ENCODE measurements at places on chromosomes 3 and 15. TPM values are rescaled to one million over a fixed set of nuclear protein-coding genes. Genes with fewer than 3 reads are reported as not detected.

- no peak overlapping the region for H3K4me3 ChIP-seq
- H3K27ac ChIP-seq: no peak overlapping the region
- no peaks in the 10 kb centered on the region for H3K27me3 ChIP-seq
- H3K4me1 ChIP-seq: no peaks in the 10 kb centered on the region
- DNase-seq: no peak
- H3K36me3 ChIP-seq: peaks cover 2% of the 10 kb centered on the region
Measured at GRCh38 chr3:146542179-146542578, 2.2 kb downstream of the PLSCR1 start.

- H3K27me3 ChIP-seq: peaks cover 2% of the 10 kb centered on the region
- no peaks in the 10 kb centered on the region for H3K4me1 ChIP-seq
- DNase-seq: no peak
- H3K27ac ChIP-seq: no peak within 1 kb of the TSS
Measured at GRCh38 chr15:26772154-26773066, at the start of gene GABRB3. Gene GABRB3 (minus strand): TSS chr15:26773066.

GRCh38 chr3:194458131-194458530, 28.7 kb downstream of the ATP13A3 start:
- H3K4me1 ChIP-seq: no peaks in the 10 kb centered on the region
- H3K27me3 ChIP-seq: no peaks in the 10 kb centered on the region
- peaks cover 2% of the 10 kb centered on the region for H3K36me3 ChIP-seq
- no peak for DNase-seq

DNA sequence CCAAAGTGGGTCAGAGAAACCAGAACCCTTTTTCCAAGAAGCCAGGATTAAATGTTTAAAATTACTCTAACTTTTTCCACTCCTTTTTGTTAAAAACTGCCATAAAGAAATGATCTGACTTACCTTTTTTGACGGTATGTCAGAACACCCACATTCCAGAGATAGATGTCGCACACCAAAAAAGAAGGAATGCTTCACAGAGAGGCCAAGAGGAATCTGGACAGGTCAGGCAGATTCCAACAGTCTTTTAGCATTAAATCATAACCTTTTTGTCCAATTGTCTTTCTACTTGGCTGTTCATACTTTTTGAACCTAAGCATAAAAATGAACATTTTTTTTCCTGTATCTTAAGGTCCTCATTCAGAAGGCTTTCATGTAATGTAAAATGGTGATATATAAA, 846.9 kb downstream of the NSUN3 start:
- H3K4me3 ChIP-seq: no peak overlapping the region
- DNase-seq: no peak
- H3K4me1 ChIP-seq: no peaks in the 10 kb centered on the region
- no peaks in the 10 kb centered on the region for H3K36me3 ChIP-seq
- H3K27me3 ChIP-seq: no peaks in the 10 kb centered on the region

GRCh38 chr3:13167064-13167743, 94.0 kb upstream of the IQSEC1 start:
- DNase-seq: no peak

- no peak overlapping the region for H3K4me3 ChIP-seq
- no peaks in the 10 kb centered on the region for H3K36me3 ChIP-seq
- H3K27ac ChIP-seq: no peak overlapping the region
- DNase-seq: no peak
Measured at GRCh38 chr15:24898715-24899272, 56.0 kb upstream of the SNRPN start.

GRCh38 chr3:56988458-56989168, 71.9 kb upstream of the SPATA12 start:
- H3K27me3 ChIP-seq: no peaks in the 10 kb centered on the region
- H3K27ac ChIP-seq: no peak overlapping the region
- no peak overlapping the region for H3K4me3 ChIP-seq

DNA sequence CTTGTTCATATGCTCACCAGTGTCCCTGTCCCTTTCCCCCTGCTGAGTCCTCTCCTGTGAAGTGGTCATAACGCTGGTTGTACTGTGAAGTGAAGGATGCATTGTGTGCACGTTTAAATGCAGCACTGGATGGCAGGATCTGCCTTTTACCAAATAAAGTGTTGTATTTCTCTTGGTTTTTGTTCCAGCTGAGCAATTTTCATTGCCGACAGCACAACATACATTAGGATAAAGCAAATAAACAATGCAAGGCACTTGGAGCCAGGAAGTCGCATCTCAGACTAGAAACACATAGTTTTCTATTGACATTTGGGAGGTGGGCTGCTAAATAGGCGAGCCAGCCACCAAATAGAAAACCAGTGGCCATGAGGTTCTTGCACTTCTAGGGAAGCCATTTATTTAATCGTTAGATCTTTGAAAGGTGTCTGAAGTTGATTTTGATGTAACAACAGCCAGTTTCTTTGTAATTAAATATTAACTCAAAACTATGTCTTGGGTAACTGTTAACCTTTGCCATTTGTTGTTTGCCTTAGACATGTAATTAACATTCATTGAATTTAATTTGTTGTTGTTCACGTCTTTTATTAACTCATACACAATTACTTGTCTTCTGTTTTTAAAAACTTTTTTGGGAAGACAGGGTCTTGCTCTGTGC, 185.3 kb downstream of the FNDC3B start:
- no peaks in the 10 kb centered on the region for H3K27me3 ChIP-seq
- DNase-seq: no peak
- H3K4me1 ChIP-seq: no peaks in the 10 kb centered on the region
- no peak overlapping the region for H3K4me3 ChIP-seq
- H3K27ac ChIP-seq: no peak overlapping the region

CDC25A gene
- total RNA-seq: 0.57 TPM

GXYLT2 gene
- 20.4 TPM for total RNA-seq

GRM2 gene
- total RNA-seq: 0.87 TPM

TMEM207 gene
- total RNA-seq: not detected
